HFFc6 (cell line): ENCODE measurements at places on chromosomes 2 and 18.

GRCh38 chr2:29563697-29564096, 357.7 kb downstream of the ALK start:
- DNase-seq, result no peak

DNA sequence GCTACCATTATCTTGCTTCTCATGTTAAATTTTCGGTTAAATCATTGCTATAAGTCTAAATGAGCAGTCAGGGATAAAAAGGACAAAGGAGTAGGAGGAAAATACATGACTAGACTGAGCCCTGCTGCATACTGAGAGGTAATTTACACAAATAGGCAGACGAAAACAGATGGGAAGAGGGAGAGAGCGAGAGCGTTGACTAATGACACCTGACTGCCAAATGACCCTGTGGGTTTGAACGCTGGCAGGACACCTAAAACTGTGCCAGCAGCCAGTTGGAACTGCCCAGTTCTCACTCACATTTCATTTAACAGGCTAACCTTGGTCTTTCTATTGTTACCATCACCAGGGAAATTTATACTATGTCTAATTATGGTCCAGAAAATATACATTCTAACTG, 978.2 kb downstream of the CPS1 start:
- no peak for DNase-seq

- DNase-seq, result no peak
These were observed 34.0 kb downstream of the BCL2L11 start for GRCh38 chr2:111154758-111155157.

- no peak for DNase-seq
These were observed 382.0 kb downstream of the RAD51AP2 start for GRCh38 chr2:17136231-17136630.

GRCh38 chr18:63149302-63149587, 170.3 kb downstream of the BCL2 start:
- no peak for DNase-seq

GRCh38 chr18:26228562-26229260, 2.5 kb downstream of the TAF4B start:
- no peak for DNase-seq

DNA sequence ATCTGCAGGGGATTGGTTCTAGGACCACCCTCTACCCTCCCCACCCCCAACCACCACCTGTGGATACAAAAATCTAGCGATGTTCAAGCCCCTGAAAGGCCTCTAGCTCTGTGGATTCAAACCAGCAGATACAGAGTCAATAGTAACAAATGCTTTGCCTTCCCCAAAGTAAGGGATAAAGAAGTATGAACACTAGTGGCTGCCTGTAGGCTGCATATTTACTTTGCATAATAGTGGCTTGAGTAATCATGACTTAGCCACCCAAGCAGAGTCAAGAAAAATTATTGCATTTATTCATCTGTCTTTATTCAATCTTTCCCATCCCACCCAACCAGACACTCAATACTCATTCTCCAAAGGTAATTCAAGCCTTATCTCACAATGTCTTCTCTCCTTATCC, 43.8 kb downstream of the SOCS6 start:
- peak; percentile 34 for DNase-seq

GRCh38 chr2:13583609-13584008, 866.9 kb downstream of the TRIB2 start:
- DNase-seq, result no peak

DNA sequence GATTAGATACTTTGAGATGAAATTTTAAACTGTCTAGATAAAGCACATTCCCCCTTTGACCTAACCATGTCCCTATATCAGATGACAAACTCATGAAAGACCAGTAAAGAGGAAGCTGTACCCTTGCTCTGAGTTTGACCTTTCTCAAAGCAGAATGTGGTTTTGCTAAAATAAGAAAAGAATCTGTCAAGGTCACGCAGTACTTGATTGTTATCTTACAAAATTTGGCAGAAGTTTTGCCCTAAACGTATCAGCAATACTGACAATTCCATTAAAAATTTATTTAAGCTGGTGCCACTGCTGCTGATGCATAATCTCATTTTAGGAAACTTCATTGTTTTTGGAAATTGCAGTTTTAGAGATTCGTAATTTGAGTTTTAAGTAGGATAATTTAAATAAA, 31.2 kb upstream of the GALM start:
- DNase-seq, result no peak

- no peak for DNase-seq
These were observed 454.5 kb downstream of the BCL11A start for GRCh38 chr2:60098996-60099395.

- DNase-seq, result no peak
These were observed 164.5 kb upstream of the MYT1L start for GRCh38 chr2:2495606-2496005.

DNA sequence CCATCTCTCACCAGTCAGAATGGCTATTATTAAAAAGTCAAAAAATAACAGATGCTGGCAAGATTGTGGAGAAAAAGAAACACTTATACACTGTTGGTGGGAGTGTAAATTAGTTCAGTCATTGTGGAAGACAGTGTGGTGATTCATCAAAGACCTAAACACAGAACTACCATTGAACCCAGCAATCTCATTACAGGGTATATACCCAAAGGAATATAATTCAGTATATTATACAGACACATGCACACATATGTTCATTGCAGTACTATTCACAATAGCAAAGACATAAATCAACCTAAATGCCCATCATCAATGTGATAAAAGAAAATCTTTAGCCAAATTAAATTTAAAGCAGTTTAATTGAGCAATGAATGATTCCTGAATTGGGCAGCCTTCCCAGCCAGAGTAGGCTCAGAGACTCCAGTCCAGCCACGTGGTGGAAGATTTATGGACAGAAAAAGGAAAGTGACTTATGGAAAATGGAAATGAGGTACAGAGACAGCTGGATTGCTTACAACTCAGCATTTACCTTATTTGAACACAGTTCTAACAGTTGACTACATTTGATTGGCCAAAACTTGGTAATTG, 377.1 kb upstream of the SLC39A10 start:
- no peak for DNase-seq
